ENCODE measurements at places on chromosomes 16 and 17.

GRCh38 chr17:42163113-42163512 lies 8.3 kb upstream of the RAB5C start:
- DNase-seq = no peak

DNA sequence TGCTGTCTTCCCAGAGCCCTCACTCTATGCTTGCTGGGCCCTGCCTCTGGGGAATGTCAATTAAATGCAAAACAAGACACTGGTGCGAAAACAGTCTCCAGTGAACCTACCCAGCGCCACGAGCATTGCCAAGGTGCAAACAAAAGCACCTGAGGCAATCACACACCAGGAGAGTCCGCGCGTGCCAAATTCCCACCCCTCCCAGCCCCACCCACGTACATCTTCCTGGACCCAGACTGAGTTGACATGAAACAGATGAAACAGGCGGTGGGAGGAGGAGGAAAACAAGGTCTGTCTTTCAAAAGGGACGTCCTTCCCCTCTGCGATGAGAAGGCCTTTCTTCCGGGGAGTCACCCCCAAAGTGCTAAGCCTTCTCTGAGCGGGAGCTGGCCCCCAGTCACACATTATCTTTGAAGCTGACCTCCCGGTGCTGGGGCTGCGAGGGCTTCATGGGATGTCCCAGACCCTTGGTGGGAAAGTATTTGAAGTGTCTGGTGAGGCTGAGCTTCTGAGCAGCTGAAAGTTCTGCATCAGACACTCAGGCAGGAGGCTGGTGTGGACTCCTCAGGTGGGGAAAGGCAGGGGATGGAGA lies 200.4 kb downstream of the AXIN2 start:
- no peak for DNase-seq

DNA sequence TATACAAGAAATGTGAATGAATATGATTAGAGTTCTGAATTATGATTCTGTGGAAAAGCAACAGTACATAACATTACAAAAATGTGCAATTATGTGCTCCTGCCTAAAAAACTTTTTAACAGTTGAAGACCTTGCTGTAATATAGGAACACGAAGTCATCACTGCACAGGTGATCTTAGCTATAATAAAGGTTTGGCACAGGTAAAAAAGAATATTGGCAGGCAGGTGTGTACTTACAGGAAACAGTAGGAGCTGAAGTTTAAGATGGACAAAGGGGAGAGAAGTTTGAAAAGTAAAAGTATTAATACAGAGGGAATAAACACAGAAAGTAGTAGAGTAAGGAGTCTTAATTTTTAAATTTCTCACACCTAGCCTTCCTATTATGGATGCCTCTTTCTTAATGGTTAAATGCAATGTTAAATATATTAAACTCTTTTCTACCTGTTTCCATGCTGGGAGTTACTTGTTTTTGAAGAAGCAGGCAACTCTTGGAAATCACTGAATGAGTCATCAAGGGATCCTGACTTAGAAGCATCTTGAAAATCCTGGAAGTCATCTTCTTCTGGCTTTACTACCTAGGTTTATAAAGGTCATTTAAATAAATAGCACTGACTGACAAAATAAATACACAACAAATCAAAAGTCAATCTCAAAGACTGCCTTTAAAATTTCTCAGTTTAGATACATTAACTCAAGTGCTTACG lies 40.7 kb downstream of the SYNRG start:
- no peak for DNase-seq

GRCh38 chr17:60970741-60971140 lies 293.1 kb downstream of the BCAS3 start:
- no peak for DNase-seq

GRCh38 chr17:17456251-17456650 lies 20.5 kb upstream of the MED9 start:
- no peak for DNase-seq

DNA sequence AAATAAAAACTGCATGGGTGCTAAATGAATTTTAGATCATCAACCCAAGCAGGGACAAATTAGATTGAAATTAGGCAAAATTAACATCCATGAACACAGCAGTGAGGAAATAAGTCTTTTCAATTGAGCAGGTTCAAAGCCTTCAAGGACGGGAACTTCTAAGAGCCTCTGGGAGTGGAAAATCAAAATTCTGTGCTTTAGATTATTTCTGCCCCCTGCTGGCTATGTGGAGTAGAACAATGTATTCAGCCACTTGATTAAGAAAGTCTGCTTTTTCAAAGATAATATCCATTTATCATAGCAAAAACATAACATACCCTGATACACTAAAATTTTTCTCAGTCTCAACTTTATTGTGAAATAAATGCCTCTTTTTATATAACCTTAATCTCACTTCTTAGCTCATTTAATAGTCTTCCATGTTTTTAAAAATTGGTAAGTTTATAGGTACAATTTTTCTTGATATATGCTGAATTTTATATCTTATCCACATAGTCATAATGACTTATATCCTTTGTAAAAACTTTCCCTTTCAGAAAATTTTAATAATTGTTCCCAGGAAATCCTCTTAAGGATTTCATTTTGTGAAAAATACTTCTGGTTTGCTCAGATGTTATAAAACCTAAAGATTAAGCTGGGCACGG lies 28.1 kb upstream of the NOL11 start:
- peak; percentile 72 for DNase-seq

GRCh38 chr17:226108-227077 lies 44.9 kb upstream of the DOC2B start:
- DNase-seq = no peak

DNA sequence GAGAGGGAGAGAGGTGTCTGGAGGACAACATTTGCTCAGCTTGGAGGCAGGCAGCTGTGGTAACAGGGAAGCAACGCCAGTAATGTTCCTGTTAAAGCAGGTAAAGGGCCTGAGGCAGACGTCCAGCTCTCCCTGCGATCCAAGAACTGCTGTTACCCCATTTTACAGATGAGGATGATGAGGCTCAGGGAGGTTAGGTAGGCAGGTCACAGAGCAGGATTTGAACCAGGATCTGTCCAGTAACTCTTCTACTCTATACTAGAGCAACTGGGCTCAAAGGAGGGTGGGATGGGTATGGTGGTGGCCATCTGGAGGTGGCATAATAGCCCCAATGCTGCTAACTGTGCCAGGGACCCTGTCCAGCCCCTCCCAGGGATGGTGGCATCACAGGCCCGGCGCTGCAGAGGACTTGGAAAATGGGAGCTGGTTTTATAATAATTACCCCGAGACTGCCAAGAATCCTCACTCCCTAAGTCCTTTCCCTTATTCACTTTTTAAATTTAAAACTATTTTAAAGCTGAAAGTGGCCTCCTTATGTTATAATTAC lies 12.0 kb downstream of the CA7 start:
- DNase-seq = no peak

- no peak for DNase-seq
These were observed 29.9 kb downstream of the BAIAP2 start for GRCh38 chr17:81064678-81065475.

DNA sequence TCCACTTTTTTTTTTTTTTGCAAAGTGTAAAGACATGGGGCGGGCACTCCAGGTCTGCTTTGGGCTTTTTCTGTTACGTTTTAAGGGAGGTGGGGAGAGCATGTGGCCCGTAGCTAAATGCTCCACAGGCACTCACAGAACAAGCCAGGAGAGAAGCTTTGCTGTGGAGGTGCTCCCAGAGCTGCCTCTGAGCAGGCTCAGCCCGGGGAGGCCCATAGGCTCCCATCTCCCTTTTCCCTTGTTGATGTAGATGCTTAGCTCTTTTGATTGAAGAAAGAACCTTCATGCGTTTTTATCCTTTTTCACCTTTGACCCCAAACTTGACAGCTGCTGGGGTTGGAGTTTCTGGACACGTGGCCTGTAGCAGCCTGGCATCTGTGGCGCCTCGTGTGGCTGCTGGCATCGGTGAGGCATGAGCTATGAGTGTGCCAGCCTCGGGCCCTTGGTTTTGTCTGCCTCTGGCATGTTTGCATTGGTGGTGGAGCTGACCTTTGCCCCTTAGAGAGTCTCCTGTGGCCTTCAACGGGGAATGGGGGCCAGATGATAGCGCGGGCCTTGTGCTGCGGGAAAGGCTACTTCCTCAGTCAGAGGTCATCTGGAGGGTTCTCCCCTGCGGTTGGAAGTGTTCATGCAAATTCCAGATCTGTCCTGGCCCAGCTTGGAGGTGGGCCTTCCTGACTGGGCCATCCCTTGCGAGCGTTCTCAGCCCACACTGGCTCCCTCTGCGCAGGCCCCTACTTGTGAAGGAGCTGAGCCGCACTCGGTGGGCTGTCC lies 20.0 kb upstream of the IL17C start:
- no peak for DNase-seq

Data from AML-193 (cell line).